B cell (primary cell): ENCODE measurements at places on chromosomes 3 and 15.
A peak's percentile ranks its signal among the peaks of the same experiment; 100 is the strongest.

DNA sequence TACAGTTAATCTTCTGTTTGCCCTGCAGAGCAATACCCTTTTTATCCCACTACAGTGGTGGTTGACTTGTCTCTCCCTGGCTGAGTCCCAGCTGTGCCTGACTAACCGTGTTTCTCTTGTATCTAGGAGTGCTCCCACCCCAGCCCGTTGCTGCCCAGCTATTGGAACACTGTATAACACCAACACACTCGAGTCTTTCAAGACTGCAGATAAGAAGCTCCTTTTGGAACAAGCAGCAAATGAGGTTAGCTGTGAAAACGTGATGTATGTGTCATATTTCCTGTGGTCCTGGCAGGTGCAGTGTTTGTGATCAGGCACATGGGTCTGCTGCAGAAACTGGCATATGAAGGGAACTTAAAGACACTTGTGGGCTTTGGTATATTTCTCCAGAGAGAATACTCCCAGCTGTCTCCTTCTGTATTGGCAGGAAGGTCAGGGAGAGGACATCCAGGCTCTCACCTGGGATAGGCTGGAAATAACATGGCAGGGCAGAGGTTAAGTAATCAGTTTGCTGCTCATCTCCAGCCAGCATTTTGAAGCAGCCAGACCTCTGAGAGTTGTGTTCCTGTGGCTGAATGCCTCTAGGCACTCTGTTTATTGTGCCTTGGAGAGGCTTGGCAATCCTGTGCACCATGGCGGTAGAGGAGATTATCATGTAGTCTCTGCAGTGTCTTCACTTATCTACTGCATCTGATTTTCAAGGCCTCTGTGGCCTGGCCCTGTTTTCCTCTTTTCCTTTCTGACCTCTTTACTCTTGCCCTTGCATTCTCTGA, 34.8 kb downstream of the ATG7 start:
- H3K27me3 ChIP-seq: no peaks in the 10 kb centered on the region
- DNase-seq: no peak
- peaks cover 4% of the 10 kb centered on the region for H3K36me3 ChIP-seq
- H3K4me1 ChIP-seq: no peaks in the 10 kb centered on the region

DNA sequence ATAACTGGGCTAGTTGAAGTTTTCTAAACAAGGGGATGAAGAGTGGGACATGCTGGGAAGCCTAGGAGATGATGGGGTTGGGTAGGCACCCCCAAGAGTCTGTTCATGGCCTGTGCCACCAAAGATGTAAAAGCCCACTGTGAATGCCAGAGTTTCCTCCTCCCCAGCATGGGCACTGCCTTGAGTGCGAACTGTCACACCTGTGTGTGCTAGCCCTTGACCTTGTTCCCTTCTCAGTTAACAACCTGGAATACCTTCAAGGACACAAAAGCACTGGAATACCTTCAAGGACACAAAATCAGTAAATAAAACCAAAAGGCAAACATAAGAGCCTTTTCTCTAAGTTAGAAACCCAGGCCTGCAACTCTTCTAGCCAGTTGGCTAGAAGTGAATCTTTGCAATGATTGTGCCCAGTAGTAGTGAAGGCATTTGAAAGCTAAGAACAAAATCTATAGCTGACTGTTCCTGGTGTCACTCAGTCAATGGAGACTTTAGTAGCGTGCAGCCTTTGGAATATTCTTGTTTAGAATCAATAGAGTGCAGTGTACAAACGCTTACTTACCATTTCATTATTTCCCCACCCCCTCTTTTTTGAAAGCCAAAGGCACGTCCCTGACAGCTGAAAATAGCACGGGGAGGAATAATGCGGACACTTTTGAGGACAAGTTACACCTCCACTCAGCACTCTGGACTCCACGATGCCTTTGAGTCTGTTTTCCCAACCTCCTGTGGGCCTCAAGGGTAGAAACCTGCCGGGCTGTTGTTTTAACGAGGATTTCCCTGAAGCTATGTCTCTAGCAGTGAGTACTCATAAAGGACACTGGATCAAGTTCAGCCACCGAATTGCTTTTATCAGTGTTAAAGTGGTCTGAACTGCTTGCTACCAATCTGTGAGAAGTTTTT, 24.2 kb downstream of the PSMD6 start:
- peaks cover 13% of the 10 kb centered on the region for H3K36me3 ChIP-seq
- H3K27ac ChIP-seq: no peak overlapping the region
- no peaks in the 10 kb centered on the region for H3K27me3 ChIP-seq
- H3K4me1 ChIP-seq: no peaks in the 10 kb centered on the region

DNA sequence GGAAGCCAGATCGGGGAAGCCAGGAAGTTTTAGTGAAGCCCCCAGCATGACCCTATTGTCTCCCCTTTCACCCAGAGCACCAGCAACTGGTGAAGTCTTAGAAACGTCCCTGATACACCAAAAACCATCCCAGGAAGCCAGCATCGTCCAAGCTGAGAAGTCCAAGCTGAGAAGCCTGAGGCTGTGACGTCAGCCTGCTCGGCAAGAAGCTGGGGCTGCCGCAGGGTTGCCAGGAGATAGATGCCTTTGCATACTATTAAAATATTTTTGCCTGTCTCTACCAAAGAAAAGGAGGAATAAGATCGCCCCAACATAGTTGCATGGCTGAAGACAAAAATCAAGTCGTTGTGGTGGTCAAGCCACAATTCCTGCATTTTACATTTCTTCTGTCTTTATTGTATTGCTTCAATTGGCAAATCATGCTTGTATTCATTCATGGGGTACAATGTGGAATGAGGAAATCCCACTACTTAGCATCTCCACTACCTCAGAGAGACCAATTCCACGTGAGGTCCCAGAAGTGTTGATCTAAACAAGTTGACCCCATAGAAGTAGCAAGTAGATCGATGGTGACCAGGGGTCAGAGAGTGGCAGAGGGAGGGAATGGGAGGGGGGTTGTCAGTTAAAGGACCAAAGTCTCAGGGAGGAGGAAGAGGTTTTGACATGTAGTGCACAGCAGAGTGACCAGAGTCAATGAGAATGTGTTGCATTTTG, 19.6 kb upstream of the EMC3 start:
- no peak overlapping the region for H3K4me3 ChIP-seq
- no peaks in the 10 kb centered on the region for H3K36me3 ChIP-seq
- no peak for DNase-seq
- H3K27me3 ChIP-seq: no peaks in the 10 kb centered on the region

DNA sequence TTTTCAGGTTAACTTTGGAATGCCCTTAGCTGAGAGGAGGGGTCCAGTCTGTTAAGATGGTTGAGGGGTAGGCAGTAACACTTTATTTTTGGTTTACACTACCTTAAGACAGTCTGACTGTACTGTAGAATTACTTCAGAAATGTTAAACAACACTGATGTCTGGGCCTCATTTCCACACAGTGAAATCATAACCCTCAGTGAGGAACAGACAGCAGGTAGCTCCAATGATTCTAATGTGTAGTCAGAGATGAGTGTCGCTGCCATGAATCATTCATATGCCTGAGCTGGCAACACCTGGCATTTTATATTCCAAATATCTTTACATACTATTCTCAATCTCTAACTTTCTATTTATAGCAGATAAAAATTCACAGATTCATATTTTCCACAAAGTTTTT, 37.3 kb upstream of the POU1F1 start:
- no peak overlapping the region for H3K27ac ChIP-seq
- H3K4me1 ChIP-seq: no peaks in the 10 kb centered on the region
- H3K27me3 ChIP-seq: no peaks in the 10 kb centered on the region
- no peak for DNase-seq
- no peaks in the 10 kb centered on the region for H3K36me3 ChIP-seq
- no peak overlapping the region for H3K4me3 ChIP-seq

DNA sequence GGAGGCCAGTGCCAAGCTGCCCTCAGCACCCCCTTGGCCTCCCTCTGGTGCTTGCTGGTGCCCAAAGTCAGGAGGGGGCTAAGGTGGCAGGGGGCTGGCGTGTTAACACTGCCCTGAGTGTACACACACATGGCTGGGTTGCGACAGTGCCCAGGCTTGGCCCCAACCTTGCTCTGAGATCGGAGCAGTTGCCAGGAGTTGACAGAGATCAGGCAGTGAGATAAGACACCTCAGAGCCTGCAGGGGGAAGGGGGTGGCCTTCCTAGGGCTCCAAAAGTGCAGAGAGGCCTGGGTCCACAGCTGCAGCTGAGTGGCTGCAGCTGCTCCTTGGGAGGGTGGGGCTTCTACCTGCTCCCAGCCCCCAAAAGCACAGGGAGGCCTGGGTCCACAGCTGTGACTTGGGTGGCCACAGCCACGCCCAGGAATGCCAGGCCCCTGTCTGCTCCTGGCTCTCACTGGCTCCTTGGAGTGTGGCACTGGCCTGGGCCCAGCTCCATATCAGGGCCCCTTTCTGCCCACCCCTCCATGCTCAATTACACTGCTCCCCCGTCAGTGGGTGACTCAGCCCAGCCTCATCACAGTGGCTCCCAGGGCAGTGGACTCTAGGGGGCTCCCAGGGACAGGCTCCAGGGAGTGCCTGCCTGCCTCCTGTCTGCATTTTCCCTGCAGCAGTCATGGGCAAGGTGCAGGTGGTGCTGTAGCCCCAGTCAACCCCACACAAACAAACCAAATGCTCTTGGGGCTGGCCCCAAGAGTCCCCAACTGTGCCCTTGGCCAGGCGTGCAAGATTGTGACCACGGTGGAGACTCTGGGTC, 56.4 kb upstream of the C15orf39 start:
- peaks cover 3% of the 10 kb centered on the region for H3K27me3 ChIP-seq
- H3K36me3 ChIP-seq: no peaks in the 10 kb centered on the region
- H3K4me1 ChIP-seq: no peaks in the 10 kb centered on the region

DNA sequence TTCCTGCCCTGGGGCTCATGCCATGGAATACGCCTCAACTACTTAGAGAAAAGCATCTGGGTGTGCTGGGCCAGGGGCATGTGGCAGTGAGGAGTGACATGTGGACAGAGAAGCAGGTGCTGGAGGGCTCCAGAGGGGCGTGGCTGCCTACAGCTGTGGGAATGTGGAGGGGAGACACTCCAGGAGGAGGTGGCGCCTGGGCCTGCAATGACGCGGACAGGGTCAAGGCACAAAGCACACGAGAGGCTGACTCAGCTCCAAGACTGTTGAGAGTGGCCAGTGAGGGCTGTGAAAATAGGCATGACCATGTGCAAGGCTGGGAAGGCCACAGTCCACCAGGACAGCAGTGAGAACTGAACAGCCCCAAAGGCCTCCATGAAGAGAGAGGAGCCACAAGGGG, 48.5 kb downstream of the PTH1R start:
- no peak for DNase-seq
- H3K4me3 ChIP-seq: peak overlapping the region; percentile 35
- H3K27ac ChIP-seq: peak overlapping the region; percentile 92
- no peaks in the 10 kb centered on the region for H3K27me3 ChIP-seq

- H3K27ac ChIP-seq: peak overlapping the region; percentile 53
- H3K4me3 ChIP-seq: peak overlapping the region; percentile 96
- peak; percentile 62 for DNase-seq
- H3K27me3 ChIP-seq: no peaks in the 10 kb centered on the region
These were observed 1.5 kb downstream of the ARHGEF3 start for GRCh38 chr3:56800130-56800831.

- H3K27ac ChIP-seq: no peak overlapping the region
- no peak overlapping the region for H3K4me3 ChIP-seq
- DNase-seq: no peak
- H3K27me3 ChIP-seq: no peaks in the 10 kb centered on the region
- no peaks in the 10 kb centered on the region for H3K4me1 ChIP-seq
These were observed 522 bp downstream of the PDZRN3 start for GRCh38 chr3:73624017-73624820.

- peak; percentile 32 for DNase-seq
- H3K27me3 ChIP-seq: no peaks in the 10 kb centered on the region
- H3K36me3 ChIP-seq: peaks cover 7% of the 10 kb centered on the region
- peaks cover 36% of the 10 kb centered on the region for H3K4me1 ChIP-seq
These were observed 52.3 kb downstream of the GLB1 start for GRCh38 chr3:33044676-33045075.

- no peaks in the 10 kb centered on the region for H3K36me3 ChIP-seq
- H3K27me3 ChIP-seq: no peaks in the 10 kb centered on the region
- no peak overlapping the region for H3K4me3 ChIP-seq
- DNase-seq: no peak
These were observed 108.8 kb downstream of the EPHB1 start for GRCh38 chr3:134903837-134904236.
